Activated naive CD4-positive, alpha-beta T cell (primary cell): ENCODE measurements at places on chromosomes 1 and 21.

DNA sequence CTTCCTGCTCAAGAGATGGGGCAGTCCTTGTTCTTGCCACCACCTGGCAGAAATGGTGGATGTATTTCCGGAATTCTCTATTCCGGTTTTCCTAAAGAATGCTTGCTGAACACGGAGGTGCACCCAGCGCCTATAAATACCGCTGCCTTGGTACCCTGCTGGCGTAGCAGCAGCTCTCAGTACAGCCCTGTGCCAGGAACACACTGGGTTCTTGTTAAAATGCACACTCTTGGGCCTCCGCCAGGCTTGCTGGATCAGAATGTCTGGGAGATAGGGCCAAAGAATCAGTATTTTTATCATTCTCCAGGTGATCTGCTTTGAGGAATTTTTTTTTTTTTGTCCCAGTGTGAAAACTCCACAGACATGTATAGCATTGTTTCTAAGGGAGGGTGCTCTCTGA lies 54.2 kb downstream of the IGSF5 start:
- no peak for DNase-seq

DNA sequence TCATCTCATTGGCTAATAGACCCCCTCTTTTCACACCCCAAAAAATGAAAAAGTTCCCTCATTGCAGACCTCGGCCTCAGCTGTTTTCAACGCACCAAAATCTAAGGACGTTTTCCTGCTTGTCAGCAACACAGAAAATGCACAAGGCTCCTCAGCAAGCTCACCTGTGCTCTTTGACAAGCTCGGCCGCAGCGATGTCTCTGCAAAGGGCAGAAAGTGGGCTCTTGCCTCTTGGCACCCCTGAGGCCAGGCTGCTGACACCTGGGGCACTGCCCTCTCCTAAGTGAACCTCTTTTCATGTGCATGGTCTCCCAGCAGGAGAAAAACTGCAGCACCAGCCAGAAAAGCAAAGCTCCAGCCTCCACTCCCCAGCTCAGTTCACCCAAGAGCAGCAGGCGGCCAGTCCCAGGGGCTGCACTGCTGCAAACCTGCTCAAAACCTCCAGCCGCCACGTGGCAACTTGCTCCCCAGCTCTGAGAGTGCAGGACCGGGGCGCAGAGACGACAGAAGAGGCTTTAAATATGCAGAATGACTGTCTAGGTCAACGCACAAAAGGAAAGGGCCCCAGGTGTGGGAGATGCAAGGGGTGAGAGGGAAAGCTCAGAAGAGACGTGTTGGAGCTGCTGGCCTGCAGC lies 101.7 kb downstream of the PDE9A start:
- no peak for DNase-seq

- DNase-seq, result no peak
Observed at GRCh38 chr1:69433073-69433472, 134.6 kb upstream of the LRRC7 start.

GRCh38 chr1:232669981-232670747 lies 40.2 kb upstream of the SIPA1L2 start:
- DNase-seq, result no peak

GRCh38 chr1:22527555-22528296 lies 35.6 kb upstream of the EPHA8 start:
- no peak for DNase-seq

- DNase-seq, result no peak
Observed at GRCh38 chr1:234647758-234648157, 37.8 kb upstream of the IRF2BP2 start.

DNA sequence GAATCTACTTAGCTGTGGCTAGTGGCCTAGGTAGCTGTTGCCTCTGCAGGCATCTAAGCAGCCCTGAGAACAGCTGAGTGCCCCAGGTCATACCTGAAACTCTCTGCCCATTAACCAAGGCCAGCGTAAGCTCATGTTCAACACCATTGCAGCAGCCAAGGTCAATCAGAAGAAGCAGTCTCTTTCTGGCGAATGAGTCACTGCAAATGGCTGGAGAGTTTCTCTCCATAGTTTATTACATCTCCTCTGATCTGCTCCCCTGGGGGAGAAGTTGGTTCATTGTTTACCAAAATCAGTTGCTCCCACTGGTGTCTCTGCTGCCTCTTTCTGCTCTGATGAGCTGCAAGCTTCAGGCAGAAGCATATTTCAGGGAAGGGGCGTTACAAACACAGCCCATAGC lies 6.9 kb upstream of the BCL9 start:
- DNase-seq, result no peak

DNA sequence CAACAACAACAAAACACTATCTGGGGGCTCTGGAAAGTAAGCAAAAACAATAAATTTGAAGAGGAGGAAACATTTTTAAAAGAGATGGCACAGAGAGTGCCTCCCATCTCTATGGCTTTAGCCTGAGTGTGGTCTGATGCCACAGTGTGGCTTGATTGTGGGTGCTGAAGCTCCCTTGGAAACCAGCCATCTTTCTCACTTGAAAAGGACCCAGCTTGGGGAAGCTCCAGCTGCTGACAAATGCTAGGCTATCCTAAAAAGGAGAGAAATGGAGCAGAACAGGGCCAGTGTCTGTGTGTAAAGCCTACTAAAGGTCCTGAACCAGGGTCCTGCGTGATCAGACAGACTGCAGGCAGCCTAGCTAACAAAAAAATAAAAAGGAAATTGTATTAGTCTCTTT lies 642.0 kb upstream of the PTBP2 start:
- DNase-seq, result no peak

GRCh38 chr1:163240705-163241104 lies 38.0 kb upstream of the RGS5 start:
- no peak for DNase-seq

- DNase-seq, result no peak
Observed at GRCh38 chr1:62057641-62058290, 136.9 kb upstream of the L1TD1 start.

DNA sequence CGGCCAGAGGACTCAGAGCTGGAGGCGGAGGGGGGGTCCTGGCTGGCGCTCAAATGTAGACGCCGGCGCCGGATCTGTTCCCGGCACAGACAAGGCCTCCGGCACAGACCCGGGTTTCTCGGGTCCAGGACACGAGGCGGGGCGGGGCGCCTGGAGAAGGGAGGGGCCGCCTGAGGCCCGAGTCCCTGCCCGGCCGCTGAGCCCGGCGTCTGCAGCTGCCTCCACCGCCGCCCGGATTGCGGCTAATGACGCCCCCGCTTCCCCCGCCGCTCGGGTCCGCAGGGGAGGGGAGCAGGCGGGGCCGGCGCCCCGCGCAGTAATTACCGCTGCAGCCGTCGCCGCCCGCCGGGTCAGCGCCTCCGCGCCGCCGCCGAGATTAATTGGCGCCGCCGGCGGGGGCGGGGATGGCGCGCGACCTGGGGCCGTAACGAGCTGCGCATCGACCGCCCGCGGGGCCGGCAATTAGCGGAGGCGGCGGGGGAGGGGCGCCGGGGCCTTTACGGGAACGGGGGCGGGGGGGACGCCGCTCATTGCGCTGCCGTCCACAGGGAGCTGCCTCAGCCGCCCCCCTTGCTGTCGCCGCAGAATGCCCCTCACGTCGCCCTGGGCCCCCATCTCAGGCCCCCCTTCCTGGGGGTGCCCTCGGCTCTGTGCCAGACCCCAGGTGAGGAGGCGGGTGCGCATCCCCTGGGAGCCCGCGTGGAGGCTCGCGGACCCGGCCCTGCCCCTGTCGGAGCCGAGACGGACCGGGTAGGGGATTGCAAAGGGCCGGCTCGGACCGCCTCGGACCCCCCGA lies 17.3 kb downstream of the NOC2L start:
- no peak for DNase-seq

GRCh38 chr21:36422279-36423098 lies 37.3 kb downstream of the CHAF1B start:
- no peak for DNase-seq

GRCh38 chr1:196678510-196678884 lies 26.7 kb downstream of the CFH start:
- DNase-seq, result no peak

DNA sequence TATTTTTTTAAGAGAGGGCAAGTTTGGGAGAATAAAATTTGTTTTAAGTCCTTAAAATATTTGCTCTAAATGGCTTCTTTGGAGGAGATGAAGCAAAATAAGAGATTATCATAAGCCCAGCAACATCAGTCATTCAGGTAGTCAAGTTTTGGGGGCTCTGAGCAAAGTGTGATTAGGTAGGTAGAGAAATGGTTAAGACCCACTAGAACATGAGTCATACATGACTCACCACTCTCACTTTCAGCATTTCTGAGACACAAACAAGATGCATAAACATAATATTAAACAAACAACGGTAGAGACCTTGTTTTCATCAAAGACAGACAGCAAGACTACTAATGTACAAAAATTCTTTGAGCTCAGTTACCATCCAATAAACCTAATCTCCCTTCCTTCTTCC lies 272.2 kb downstream of the LMO4 start:
- DNase-seq, result no peak
